Kidney (tissue), 22 donors: ENCODE measurements at places on chromosomes 11 and 22. TPM values are rescaled to one million over a fixed set of nuclear protein-coding genes. Genes with fewer than 3 reads are reported as not detected.

DNA sequence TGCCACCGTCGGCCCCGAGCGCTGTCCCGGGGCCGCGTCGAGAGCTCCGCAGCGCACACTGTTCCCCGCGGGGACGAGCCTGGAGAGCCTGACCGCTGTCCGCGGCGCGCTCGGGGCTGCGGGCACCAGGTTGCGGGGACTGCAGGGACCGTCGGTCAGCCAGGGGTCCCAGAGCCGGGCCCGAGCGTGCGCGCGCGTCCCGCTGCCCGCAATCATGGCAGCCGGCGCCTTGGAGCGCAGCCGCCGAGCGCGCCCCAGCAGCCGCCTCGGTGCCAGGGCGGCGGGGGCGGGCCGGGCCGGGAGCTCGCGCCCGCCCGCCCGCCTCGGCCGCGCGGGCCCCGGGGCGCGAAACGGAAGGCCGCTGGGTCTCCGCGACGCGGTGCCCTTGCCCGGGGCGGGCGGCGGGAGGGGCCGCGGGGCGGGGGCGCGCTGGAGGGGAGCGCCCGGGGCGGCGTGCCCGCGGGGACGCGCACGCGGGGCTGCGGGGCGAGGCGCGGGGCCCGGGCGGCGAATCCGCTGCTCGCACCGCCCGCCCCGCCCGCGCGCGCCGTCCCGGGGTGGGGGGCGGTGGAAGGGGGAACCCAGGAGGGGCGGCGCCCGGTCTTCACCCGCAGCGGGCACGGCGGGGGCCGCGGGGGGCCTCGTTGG lies 79.4 kb upstream of the PPARA start:
- H3K27me3 ChIP-seq = no peaks in the 10 kb centered on the region
- H3K27ac ChIP-seq = peak overlapping the region; percentile 99
- peaks cover 22% of the 10 kb centered on the region for H3K4me1 ChIP-seq
- no peak for DNase-seq

DNA sequence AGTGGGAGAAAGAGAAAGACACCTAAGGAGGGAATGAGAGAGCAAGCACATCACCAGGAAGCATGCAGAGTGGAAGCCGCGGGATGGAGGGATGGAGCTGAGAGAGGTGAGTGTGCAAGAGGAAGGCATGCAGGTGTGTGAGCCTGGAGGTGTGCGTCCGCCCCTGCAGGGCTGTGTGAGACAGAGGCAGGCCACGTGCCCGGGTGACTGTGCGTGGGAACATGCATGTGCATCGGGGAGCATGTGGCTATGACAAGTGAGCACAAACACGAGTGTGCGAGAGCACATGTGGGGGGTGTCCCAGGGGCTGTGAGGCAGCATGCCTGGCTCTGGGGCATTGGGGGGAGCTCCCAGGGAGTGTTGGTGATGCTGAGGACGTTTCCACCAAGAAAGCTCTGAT lies 29.9 kb downstream of the PTPN5 start:
- no peaks in the 10 kb centered on the region for H3K27me3 ChIP-seq

DNA sequence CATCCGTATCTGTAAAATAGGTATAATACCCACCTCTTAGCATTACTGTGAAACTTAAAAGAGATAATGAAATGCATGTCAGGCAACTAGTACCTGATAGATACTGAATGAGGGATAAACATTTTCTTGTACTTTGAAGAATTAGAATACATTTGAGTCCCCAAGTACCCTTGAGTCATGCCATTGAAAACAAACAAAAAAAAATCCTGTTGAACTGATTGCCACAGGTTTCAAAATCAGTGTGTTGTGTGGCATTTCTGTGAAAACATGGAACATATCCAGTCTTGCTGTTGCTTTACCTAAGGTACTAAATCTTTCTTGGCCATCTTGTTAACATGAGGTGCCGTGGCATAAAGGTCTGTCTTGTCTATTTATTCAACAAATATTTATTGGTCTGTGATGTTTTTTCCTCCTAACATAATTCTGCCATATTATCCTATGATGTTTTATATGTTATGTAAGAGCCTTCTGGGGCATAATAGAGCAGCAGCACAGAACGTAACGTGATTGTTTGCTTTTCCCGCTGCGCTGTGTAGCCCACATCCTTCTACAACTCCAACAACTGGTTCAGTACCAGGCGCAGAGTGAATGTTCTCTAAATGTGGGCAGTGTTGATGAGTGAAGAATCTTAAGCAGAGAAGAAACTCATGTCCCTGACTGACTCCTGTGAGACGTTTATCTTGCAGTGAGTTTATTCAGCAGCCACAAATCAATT lies 79.3 kb upstream of the RAB1B start:
- peaks cover 5% of the 10 kb centered on the region for H3K36me3 ChIP-seq
- DNase-seq = no peak
- H3K27me3 ChIP-seq = no peaks in the 10 kb centered on the region
- no peak overlapping the region for H3K27ac ChIP-seq

- H3K4me1 ChIP-seq = peaks cover 20% of the 10 kb centered on the region
- no peak overlapping the region for H3K4me3 ChIP-seq
- DNase-seq = no peak
- H3K27ac ChIP-seq = no peak overlapping the region
- no peaks in the 10 kb centered on the region for H3K36me3 ChIP-seq
- H3K27me3 ChIP-seq = no peaks in the 10 kb centered on the region
These were observed 1.1 kb upstream of the FADS2 start for GRCh38 chr11:61826930-61827570.

GRCh38 chr11:94557421-94557820 lies 9.7 kb upstream of the PIWIL4 start:
- H3K27ac ChIP-seq = no peak overlapping the region
- H3K27me3 ChIP-seq = no peaks in the 10 kb centered on the region
- H3K4me1 ChIP-seq = no peaks in the 10 kb centered on the region
- H3K4me3 ChIP-seq = no peak overlapping the region

- no peak for DNase-seq
- no peak overlapping the region for H3K4me3 ChIP-seq
- H3K27me3 ChIP-seq = no peaks in the 10 kb centered on the region
- H3K4me1 ChIP-seq = no peaks in the 10 kb centered on the region
- H3K36me3 ChIP-seq = no peaks in the 10 kb centered on the region
These were observed 771.7 kb downstream of the NTM start for GRCh38 chr11:132142121-132142520.

The TMEM191B gene
- 5.2 TPM for total RNA-seq

The CST6 gene
- total RNA-seq = 5.9 TPM

- peaks cover 31% of the 10 kb centered on the region for H3K36me3 ChIP-seq
- H3K4me3 ChIP-seq = peak within 1 kb of the TSS; percentile 95
- peak within 1 kb of the TSS; percentile 91 for H3K27ac ChIP-seq
- DNase-seq = peak; percentile 100
- H3K4me1 ChIP-seq = peaks cover 13% of the 10 kb centered on the region
These were observed at the start of gene GANAB for GRCh38 chr11:62645946-62646824. Gene GANAB, minus strand, starts transcription at chr11:62646613. Its CDS starts 14 bp downstream, at chr11:62646599.

GRCh38 chr22:17047656-17048055 lies 37.1 kb upstream of the IL17RA start:
- DNase-seq = no peak
- H3K4me3 ChIP-seq = no peak overlapping the region
- H3K27ac ChIP-seq = no peak overlapping the region

- H3K4me3 ChIP-seq = no peak overlapping the region
- no peaks in the 10 kb centered on the region for H3K36me3 ChIP-seq
- no peak for DNase-seq
- H3K4me1 ChIP-seq = no peaks in the 10 kb centered on the region
- no peak overlapping the region for H3K27ac ChIP-seq
These were observed 413.6 kb downstream of the OPCML start for GRCh38 chr11:133118563-133119268.

The SHISA8 gene
- 0.35 TPM for total RNA-seq

GRCh38 chr22:49523374-49524008 lies 304.2 kb downstream of the BRD1 start:
- no peak overlapping the region for H3K4me3 ChIP-seq
- H3K27ac ChIP-seq = no peak overlapping the region
- H3K4me1 ChIP-seq = no peaks in the 10 kb centered on the region
- DNase-seq = no peak
- no peaks in the 10 kb centered on the region for H3K27me3 ChIP-seq

DNA sequence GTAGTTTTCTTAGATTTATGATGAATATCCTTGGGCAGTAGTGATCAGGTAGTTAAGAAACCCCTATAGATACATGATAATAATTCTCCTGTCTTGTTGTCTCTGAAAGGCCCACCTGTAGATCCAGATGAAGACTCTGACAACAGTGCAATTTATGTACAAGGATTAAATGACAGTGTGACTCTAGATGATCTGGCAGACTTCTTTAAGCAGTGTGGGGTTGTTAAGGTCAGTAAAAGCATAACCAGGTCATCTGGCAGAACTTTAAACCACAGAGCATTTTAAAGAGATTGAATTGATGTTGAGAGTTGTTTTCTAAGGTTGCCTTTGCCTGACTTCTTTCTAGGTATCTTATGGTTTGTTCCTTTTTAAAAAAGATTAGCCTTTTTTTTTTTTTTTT lies 14.1 kb upstream of the GAS2L1 start:
- no peaks in the 10 kb centered on the region for H3K4me1 ChIP-seq
- DNase-seq = no peak
- H3K27me3 ChIP-seq = no peaks in the 10 kb centered on the region
- H3K27ac ChIP-seq = no peak overlapping the region
- no peak overlapping the region for H3K4me3 ChIP-seq

GRCh38 chr11:132976115-132976514 lies 556.2 kb downstream of the OPCML start:
- H3K27ac ChIP-seq = no peak overlapping the region
- H3K4me1 ChIP-seq = no peaks in the 10 kb centered on the region
- DNase-seq = no peak
- H3K4me3 ChIP-seq = no peak overlapping the region
- H3K27me3 ChIP-seq = no peaks in the 10 kb centered on the region
